ENCODE measurements at places on chromosomes 7 and 10.

DNA sequence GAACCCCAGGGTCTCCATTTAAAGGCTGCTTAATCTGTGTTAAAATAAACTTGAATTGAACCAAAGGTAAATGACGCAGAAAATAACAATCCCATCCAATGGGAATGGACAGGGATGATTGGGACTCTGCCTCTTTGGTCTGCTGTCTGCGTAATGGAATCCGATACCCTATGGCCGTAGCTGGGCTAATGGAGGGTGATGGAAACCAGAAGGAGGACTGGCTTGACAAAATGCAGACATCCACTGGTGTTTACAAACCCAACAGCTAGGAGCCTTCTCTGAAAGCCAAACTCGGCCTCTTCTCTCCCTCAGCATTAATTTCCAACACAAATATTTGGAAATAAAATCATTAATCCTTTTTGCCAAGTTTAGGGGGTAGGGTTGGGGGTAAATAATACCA, 162.2 kb upstream of the CHST15 start:
- DNase-seq: no peak

GRCh38 chr7:132757783-132758182, 181.5 kb upstream of the PLXNA4 start:
- no peak for DNase-seq

GRCh38 chr10:11553773-11554381, 57.6 kb downstream of the USP6NL start:
- no peak for DNase-seq

DNA sequence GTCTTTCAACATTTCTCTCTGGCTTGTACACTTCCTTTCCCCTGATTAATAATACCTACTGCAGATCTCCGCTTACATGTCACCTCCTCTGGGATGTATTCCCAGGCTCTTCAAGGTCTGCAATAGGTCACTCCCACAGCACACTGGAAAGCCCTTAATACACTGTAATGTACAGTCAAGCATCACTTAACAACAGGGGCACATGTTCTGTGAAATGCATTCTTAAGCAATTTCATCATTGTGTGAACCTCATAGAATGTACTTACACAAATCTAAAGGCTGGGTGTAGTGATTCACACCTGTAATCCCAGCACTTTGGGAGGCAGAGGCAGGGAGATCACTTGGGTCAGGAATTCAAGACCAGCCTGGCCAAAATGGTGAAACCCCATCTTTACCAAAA, 1.9 kb downstream of the COX15 start:
- no peak for DNase-seq

All from lower leg skin (tissue), 4 donors.